ENCODE measurements at places on chromosomes 1 and 21. TPM values are rescaled to one million over a fixed set of nuclear protein-coding genes. Genes with fewer than 3 reads are reported as not detected.

GRCh38 chr1:2810899-2811532, 9.5 kb upstream of the TTC34 start:
- H3K27ac ChIP-seq, result peak overlapping the region; percentile 84
- no peaks in the 10 kb centered on the region for H3K36me3 ChIP-seq
- peaks cover under 1% of the 10 kb centered on the region for H3K27me3 ChIP-seq
- peak; percentile 29 for DNase-seq

DNA sequence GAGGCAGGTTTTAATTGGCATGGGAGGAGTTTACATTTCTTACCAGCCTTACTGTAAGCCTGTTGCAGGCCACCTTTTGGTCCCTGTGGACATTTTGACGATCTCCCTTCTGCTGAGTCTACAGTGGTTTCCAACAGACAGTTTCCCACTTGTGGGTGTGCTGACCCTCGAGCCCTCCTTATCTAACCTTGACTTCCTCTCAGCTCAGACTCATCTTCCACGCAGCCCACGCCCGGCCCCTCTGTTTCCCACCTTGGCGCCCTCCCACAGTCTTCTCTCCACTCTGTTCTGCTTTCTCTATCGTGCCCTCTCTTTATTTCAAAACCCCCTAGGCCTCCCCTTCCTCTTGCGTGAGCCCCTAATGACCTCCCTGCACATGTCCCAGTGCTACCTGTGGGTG, 6.1 kb upstream of the ARL8A start:
- H3K36me3 ChIP-seq, result no peaks in the 10 kb centered on the region
- H3K4me1 ChIP-seq, result peaks cover 17% of the 10 kb centered on the region
- H3K4me3 ChIP-seq, result no peak overlapping the region
- H3K27ac ChIP-seq, result no peak overlapping the region

DNA sequence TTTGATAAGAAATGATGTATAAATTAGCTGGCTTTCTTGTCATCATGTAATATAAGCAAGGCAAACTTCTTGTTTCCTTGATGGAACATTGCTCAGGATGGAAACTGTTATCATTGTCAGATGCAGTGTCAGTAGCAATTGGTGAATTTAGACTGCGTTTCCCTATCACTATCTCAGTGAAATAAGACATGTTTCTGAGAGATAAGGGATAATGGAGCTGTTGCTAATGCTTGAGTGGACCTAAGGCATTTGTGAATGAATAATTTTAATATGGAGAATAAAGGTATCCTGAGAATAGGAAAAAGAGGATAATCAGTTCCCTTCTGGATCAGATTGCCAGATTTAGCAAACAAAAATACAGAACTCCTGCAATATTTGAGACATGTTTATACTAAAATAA, 160.9 kb downstream of the HLX start:
- no peaks in the 10 kb centered on the region for H3K36me3 ChIP-seq
- no peak for DNase-seq
- H3K4me3 ChIP-seq, result no peak overlapping the region
- H3K27ac ChIP-seq, result no peak overlapping the region
- H3K4me1 ChIP-seq, result no peaks in the 10 kb centered on the region
- no peaks in the 10 kb centered on the region for H3K27me3 ChIP-seq

DNA sequence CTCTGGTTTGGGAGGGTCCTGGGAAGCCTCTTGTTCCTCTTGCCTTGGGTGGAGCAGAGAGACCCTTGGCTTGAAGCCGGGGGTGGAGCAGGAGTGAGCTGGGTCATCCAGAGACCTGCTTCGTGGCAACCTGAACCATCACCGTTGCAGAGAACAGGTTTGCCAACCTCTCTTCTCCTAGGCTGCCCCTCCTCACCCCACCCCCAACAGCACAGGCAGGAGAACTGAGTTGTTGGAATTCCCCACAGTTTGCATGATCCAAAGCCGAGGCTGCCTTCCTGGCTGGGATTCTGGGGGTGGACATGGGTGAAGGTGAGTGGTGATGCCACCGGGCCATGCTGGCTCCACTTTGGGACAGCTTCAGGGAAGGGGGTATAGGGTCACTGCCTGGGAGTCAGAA, 2.2 kb downstream of the WNT4 start:
- DNase-seq, result no peak
- peaks cover 63% of the 10 kb centered on the region for H3K4me1 ChIP-seq
- peak overlapping the region; percentile 50 for H3K4me3 ChIP-seq
- peaks cover 34% of the 10 kb centered on the region for H3K36me3 ChIP-seq
- H3K27ac ChIP-seq, result no peak overlapping the region
- H3K27me3 ChIP-seq, result peaks cover 10% of the 10 kb centered on the region

- peaks cover 9% of the 10 kb centered on the region for H3K4me1 ChIP-seq
- no peak overlapping the region for H3K27ac ChIP-seq
- peaks cover 51% of the 10 kb centered on the region for H3K36me3 ChIP-seq
- no peaks in the 10 kb centered on the region for H3K27me3 ChIP-seq
- DNase-seq, result no peak
Observed at GRCh38 chr1:228170666-228171065, 5.1 kb downstream of the IBA57 start.

- H3K4me1 ChIP-seq, result peaks cover 9% of the 10 kb centered on the region
- no peaks in the 10 kb centered on the region for H3K27me3 ChIP-seq
- no peak overlapping the region for H3K4me3 ChIP-seq
Observed at GRCh38 chr1:182149411-182149965, 88.0 kb upstream of the ZNF648 start.

- no peaks in the 10 kb centered on the region for H3K36me3 ChIP-seq
- no peaks in the 10 kb centered on the region for H3K4me1 ChIP-seq
- H3K27ac ChIP-seq, result no peak overlapping the region
- DNase-seq, result no peak
Observed at GRCh38 chr1:178385662-178386061, 111.1 kb downstream of the CLEC20A start.

DNA sequence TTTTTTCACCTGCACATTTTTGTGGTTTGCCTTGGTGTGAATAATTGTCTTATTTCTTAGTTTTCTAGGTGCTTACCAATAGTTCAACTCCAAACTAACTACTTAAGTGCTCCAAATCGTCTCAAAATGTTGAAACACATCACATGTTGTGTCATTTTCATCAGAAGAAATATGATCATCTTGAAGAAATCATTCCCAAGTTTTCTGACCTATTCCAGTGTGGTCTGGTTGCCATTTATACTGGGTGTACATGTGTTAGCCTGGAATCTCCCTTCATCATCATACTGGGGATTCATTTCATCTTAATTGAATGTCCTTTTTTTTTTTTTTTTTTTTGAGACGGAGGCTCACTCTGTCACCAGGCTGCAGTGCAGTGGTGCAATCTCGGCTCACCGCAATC, 67.0 kb downstream of the EIF2B3 start:
- H3K4me1 ChIP-seq, result no peaks in the 10 kb centered on the region
- no peaks in the 10 kb centered on the region for H3K36me3 ChIP-seq
- no peak for DNase-seq
- H3K27ac ChIP-seq, result no peak overlapping the region

GRCh38 chr1:41894808-41895483, 23.8 kb downstream of the HIVEP3 start:
- H3K27me3 ChIP-seq, result no peaks in the 10 kb centered on the region
- H3K4me1 ChIP-seq, result peaks cover 23% of the 10 kb centered on the region
- no peak for DNase-seq
- no peaks in the 10 kb centered on the region for H3K36me3 ChIP-seq

Gene IFI6
- total RNA-seq, result 247 TPM

DNA sequence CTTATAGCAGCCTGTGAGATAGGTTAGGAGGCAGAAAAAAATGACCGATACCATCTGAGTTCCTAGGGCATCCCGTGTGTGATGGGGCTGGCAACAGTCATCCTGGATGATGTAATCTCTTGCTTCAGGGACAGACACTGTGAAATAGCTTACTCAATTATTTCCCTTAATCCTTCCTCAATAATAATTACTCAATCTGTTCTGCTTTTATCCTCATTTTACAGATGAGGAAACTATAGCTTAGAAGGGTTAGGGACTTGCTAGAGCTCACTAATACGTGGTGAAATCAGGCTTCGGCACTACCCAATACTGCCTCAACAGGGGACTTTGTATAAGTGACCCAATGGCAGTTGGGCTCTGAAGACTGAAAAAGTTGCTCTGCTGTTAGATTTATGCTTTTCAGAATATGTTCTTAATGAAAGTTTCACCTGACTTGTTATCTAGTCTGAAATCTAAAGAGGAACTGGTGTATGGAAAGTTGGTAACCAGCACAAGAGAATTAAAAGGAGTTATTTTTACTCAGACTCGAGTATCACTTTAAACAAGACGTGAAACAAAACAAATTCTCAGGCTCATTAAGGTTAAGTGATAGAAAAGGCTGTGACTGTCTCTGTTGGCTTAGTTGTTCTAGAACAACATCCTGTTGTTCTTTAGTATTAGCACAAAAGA, 14.4 kb downstream of the CD55 start:
- H3K4me3 ChIP-seq, result no peak overlapping the region
- H3K36me3 ChIP-seq, result peaks cover 4% of the 10 kb centered on the region
- H3K27me3 ChIP-seq, result no peaks in the 10 kb centered on the region
- no peak for DNase-seq
- no peaks in the 10 kb centered on the region for H3K4me1 ChIP-seq

- no peaks in the 10 kb centered on the region for H3K36me3 ChIP-seq
- peaks cover 18% of the 10 kb centered on the region for H3K27me3 ChIP-seq
- peaks cover 11% of the 10 kb centered on the region for H3K4me1 ChIP-seq
Observed at GRCh38 chr1:11559591-11559970, 80.6 kb downstream of the DISP3 start.

Gene ATP1A4
- total RNA-seq, result 0.10 TPM

DNA sequence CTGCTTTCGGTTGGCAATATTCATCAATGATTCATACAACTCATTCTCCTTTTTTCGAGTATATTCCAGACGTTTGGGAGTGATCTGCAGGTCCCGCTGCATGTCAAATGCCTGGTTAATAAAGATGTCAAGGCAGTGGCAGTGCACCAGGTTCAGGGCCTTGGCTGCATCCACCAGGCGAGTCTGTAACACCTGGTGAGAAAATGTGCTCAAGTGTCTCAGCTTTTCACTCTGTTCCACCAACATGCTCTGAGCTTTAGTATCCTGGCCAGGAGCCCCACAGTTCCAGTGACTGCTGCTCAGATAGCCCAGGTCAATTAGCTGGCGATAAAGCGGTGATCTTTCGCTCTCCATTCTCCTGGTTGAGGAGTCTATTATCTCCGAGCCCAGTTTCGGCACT, 42.3 kb downstream of the DSTYK start:
- DNase-seq, result no peak
- H3K4me3 ChIP-seq, result no peak overlapping the region
- peaks cover 7% of the 10 kb centered on the region for H3K36me3 ChIP-seq
- H3K27ac ChIP-seq, result no peak overlapping the region
- no peaks in the 10 kb centered on the region for H3K4me1 ChIP-seq
- no peaks in the 10 kb centered on the region for H3K27me3 ChIP-seq

DNA sequence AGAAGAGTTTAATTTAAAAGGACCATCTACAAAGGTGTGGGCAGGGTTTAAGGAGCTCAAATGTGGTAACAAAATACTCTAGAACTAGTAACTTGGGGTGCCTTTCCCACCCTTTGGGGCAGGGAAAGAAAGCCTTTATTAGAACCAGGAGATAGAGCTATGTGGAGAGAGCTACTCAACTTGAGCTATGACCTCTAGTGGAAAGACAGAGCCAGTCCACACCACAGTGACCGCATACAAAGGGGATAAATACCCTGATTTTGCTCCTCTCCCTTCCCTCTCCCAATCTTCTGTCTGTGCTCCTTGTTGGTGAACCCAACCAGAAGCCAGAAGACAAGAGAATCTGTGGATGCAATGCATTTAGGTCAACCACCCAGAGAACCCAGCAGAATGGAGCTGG, 54.4 kb upstream of the JAK1 start:
- H3K36me3 ChIP-seq, result no peaks in the 10 kb centered on the region
- no peaks in the 10 kb centered on the region for H3K4me1 ChIP-seq
- H3K4me3 ChIP-seq, result no peak overlapping the region
- no peak for DNase-seq
- H3K27me3 ChIP-seq, result no peaks in the 10 kb centered on the region

DNA sequence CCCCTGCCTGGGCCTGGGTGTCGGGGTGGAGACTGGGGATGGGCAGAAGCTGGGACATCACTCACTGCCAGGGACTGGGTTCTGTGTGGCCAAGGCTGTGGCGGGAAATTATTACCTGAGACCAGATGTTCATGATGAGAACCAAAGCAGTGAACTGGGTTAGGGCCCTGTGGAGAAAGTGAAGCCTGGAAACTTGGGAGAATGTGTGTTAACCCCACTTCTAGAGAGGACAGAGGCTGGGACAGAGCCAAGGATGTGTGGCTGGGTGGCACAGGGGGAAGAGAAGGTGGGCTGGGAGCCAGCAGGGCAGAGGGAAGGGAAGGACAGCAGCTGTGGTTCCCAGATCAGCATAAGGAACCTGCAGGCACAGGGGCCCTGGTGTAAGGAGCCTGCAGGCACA, 31.3 kb downstream of the CNIH3 start:
- DNase-seq, result no peak
- no peaks in the 10 kb centered on the region for H3K36me3 ChIP-seq

Gene BARHL2
- total RNA-seq, result 0.44 TPM

Gene SPRR2E
- total RNA-seq, result not detected

DNA sequence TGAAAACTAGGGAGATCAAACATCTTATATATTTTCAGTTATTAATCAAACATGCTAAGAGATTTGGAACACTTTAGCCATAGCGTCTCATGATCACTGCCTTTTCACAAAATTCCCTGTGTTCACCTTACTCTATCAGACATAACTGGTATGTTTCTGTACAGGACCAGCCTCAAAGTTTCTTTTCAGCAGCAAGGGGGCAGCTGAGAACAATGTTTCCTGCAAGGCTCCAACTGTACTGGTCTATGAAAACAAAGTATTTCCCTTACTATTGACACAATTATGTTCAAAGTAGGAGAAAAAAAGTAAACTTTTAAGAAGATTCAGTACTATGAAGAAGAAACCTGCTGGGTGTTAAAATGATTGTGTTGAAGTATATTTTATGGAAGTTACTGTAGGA, 98.5 kb downstream of the ATF6 start:
- H3K27ac ChIP-seq, result no peak overlapping the region
- peak; percentile 6 for DNase-seq
- no peaks in the 10 kb centered on the region for H3K36me3 ChIP-seq
- no peaks in the 10 kb centered on the region for H3K4me1 ChIP-seq
- H3K27me3 ChIP-seq, result no peaks in the 10 kb centered on the region

GRCh38 chr1:226649780-226650179, 89.3 kb downstream of the ITPKB start:
- H3K4me3 ChIP-seq, result no peak overlapping the region
- no peak for DNase-seq
- H3K36me3 ChIP-seq, result peaks cover 32% of the 10 kb centered on the region
- peaks cover 32% of the 10 kb centered on the region for H3K4me1 ChIP-seq
- H3K27me3 ChIP-seq, result no peaks in the 10 kb centered on the region

Gene WDR64
- total RNA-seq, result not detected

Gene IL20
- total RNA-seq, result not detected

DNA sequence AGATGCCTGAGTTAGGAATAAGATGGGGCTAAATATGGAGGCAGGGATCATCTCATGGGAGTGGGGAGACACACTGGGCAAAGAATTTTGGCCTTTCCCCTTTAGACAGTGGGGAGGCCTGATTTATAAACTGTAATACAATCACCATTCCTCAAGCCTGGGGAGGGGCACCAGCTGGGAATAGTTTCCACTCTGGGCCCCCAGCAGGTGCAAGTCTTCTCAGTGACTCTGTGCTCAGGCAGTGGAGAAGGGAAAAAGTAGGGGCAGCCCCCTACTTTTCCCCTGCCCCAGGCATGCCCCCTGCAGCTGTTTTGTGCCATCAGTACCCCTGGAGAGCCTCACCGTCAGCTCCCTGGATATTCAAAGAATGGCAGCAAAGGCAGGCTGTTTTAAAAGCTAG, 19.1 kb downstream of the COA7 start:
- DNase-seq, result no peak
- H3K4me3 ChIP-seq, result no peak overlapping the region
- no peaks in the 10 kb centered on the region for H3K27me3 ChIP-seq
- no peak overlapping the region for H3K27ac ChIP-seq
- H3K36me3 ChIP-seq, result no peaks in the 10 kb centered on the region
- H3K4me1 ChIP-seq, result peaks cover 3% of the 10 kb centered on the region

Gene OLFML3
- 64.9 TPM for total RNA-seq

Measured in spinal cord (tissue), 10 donors.